ENCODE measurements at places on chromosomes 7 and 10. TPM values are rescaled to one million over a fixed set of nuclear protein-coding genes. Genes with fewer than 3 reads are reported as not detected.

- DNase-seq = no peak
These were observed 32.3 kb upstream of the BHLHA15 start for GRCh38 chr7:98178762-98179490.

RNF32 gene
- 1.4 TPM for total RNA-seq

GRCh38 chr10:69415951-69416350, 767 bp downstream of the TACR2 start:
- no peak for DNase-seq

DNA sequence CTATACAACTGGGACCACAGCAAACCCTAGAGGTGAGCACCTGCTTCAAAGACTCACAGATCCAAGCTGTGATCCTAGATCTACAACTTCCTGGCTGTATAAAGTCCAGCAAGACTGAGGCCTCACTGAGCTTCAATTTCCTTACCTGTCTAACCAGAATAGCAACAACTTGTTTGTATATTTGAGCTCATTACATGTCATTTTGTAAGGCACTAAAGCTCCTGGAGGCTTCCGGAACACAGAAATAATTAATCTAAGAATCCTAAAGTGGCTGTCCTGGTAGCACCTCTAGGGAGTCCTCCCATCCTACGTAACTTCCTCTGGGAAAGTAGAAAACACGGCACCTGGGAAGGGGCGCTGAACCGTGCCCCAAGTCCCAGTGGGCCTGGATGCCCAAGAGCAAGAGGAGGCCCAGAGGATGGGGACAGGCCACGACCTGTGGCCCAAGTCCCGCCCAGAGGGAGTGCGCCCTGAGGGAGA, 39.4 kb downstream of the HK1 start:
- no peak for DNase-seq

- DNase-seq = peak; percentile 44
These were observed 537.1 kb upstream of the FOXK1 start for GRCh38 chr7:4144811-4145510.

DNA sequence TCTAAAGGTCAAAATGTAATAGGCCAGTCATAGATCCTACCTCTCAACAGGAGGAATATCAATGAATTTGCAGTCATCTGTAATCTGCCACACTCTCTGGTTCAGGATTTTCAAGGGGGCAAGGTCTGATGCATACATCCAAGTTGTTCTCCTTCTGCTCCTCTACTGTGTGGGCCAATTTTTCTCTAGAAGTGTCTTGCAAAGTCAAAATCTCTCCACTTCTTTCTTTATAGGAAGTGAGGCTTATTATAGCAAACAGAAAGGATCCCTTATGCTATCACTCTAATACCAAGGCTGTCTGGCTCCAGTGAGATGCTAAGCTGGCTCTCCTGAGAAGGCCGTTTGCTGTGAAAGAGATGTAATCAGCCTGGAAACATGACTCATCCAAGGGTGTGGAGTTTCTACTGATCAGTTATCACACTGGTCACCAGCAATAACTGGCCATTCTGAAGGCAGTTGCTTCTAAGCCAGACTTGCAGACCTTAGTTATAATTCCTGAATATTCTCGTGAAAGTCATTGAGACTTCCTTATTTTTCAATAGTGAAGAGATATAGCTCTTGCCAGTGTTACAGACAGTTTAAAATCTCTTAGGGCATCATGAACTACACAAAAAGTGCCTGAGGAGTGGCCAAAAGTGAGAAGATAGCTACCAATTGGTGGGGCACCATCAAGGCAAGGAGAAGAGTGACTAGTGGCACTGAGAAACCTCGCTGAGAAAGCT, 43.2 kb upstream of the LRGUK start:
- DNase-seq = no peak

TWNK gene
- total RNA-seq = 14.6 TPM

AGAP5 gene
- 8.8 TPM for total RNA-seq

GRCh38 chr10:27569946-27570345, 65.8 kb downstream of the RAB18 start:
- no peak for DNase-seq

GRCh38 chr10:107442035-107442505, 277.6 kb upstream of the SORCS1 start:
- no peak for DNase-seq

DNA sequence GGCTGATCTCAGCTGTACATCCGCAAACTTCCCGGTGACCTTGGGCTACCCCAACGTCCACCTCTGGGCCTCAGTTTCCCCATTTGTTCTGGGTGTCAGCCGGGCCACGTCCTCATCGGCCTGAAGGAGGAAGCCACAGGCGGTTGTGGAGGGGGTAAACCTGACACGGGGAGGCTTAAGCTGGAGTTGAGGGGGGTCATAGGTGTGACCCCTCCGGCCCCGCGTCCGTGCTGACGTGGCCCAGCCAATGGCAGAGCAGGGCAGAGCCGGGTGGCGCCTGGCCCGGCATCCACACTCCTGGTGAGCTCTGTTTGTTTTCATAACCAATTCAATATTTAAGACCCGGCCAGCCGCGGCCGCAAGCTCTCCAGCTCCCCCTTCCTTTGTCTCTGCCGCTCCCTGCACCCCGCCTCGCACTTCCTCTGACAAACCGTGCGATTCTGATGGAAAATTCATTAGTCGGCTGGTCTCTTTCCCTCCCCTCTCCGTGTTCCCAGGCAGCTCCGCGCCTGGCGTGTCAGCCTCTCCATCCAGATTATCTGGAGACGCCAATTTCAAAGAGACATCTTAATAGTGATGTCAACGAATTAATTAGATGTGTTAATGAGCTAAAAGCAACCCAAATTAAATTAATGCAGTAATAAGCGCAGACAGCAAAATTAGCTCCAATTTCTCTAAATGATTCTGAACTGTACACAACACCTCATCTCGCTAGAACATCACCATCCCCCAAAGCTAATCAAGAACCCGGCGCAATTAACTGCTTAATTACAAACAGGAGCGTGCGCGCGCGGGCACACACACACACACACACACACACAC, 55.4 kb downstream of the MICALL2 start:
- DNase-seq = no peak

PLPP4 gene
- not detected for total RNA-seq

- no peak for DNase-seq
These were observed 605.8 kb upstream of the MGMT start for GRCh38 chr10:128861018-128861901.

DNA sequence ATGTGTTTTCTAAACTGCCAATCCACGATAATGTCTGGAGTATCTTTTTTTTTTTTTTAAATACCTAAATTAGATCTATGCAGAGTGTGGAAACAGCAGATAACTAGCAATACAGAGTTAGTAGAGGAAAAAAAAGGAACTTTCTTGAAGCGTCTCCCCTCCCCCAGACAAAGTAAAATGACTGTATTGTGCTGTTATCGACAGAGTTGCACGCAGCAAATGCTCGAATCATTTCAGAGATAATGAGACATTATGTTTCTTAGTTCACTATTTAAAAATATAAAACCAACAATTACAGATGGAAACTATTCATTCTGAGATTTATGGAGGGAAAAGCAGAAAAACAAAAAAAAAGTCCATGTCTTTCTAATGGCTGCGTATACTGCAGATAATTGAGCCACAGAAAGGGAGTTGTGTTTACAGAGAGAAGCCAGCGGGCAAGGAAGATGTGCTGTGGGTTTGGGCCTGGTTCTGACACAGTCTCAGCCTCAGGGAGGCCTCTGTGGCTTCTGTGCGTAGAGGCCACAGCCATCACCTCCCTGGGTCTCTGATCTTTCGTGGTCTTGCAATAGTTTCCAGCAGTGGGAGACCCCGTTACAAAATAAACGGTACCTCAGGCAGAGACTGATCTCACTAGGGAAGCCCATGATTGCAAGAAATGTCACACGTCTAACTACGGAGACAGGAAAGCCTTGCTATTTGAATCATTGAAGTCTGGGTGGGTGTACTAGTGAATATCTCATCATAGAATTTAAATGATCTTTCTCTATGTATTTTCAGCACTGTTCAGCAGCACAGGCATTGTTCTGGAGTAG, 19.1 kb upstream of the KLF6 start:
- DNase-seq = no peak

DNA sequence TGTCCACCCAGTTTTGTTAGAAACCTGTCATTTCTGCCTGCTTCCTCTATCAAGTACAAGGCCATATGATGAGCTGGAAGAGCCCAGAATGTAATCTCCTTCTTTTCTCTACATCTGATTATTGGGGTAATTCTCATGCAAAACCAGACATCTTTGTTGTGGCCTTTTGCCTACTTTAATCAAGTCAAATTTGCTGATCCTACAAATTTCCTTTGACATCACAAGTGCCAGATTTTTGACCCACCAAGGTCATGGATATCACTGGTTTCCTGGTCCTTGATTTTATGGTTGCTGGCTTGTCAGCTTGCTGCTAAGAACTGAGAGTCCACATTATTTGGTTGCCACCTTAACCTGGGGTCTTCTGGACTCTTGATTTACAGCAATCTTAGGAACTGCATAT, 336.1 kb downstream of the TFEC start:
- DNase-seq = no peak

GRCh38 chr10:58335306-58336005, 650 bp downstream of the UBE2D1 start:
- DNase-seq = peak; percentile 3

DNA sequence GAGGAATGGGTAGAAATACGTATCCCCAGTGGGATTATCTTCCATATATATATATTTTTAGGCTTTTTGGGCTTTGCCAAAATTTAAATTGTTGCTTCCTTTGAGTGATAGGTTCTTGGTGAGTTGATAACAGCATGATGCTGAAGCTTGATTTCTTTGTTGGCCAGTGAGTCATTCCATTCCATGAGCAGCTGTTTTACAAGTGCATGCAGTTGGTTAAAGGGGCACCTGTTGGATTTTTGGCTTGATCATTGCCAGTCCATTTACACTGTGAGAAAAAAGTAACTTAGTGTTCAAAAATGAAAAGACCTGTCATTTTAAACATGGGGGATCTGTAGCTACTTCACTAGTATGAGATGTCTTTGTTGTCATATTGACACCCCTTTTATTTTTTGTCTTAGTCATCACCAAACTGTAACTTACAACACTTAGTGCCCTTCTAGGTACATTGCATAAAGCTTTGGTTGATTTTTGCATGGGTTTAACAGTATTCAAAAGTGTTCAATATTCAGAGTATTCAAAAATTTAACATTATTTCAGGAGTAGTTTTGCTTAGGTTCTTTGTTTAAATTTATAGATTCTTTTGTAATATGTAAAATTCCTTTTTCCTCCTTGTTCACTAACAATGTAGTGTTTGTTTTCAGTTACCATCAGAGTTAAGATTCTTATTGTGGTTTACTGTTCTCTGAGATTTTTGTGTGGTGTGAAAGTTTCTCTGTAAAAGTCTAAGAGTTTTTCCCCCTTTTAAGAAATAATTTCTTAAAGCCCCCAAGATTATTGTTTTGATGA, 8.8 kb downstream of the AKAP9 start:
- no peak for DNase-seq

- no peak for DNase-seq
These were observed 28.6 kb upstream of the C10orf67 start for GRCh38 chr10:23373156-23373555.

GRCh38 chr10:37952043-37952755, 24.2 kb downstream of the ZNF25 start:
- DNase-seq = no peak

DNA sequence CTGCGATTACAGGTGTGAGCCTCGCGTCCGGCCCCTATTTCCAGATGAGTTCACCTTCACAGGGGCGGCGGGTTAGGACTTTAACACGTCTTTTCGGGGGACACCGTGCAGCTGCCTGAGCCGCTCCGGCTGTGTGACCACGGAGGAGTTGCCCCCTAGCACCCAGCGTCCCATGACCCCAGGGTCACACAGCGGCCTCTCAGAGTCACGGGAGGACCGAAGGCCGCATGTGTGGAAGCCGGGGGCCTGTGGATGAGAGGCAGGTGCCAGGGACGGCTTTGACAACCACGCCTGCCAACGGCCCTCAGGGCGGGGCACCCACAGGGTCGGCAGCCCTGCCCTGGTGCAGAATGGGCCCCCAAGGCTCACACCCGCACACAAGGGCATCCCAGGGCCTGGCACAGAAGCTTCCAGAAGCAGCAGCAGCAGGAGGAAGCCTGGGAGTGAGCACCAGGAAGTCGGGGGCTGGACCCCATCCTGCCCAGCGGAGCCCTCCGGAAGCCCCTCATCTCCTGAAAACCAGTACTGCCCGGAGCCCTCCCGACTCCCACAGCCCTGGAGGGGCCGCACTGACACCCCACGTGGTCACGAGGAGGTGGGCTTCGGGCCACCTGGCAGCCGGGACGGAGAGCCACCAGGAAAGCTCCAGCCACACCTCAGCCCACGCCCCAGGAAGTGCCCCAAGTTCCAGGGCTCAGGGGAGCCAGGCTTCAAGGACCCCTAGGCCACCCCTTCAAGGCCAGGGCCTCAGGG, 32.7 kb downstream of the ADAP1 start:
- no peak for DNase-seq

DNA sequence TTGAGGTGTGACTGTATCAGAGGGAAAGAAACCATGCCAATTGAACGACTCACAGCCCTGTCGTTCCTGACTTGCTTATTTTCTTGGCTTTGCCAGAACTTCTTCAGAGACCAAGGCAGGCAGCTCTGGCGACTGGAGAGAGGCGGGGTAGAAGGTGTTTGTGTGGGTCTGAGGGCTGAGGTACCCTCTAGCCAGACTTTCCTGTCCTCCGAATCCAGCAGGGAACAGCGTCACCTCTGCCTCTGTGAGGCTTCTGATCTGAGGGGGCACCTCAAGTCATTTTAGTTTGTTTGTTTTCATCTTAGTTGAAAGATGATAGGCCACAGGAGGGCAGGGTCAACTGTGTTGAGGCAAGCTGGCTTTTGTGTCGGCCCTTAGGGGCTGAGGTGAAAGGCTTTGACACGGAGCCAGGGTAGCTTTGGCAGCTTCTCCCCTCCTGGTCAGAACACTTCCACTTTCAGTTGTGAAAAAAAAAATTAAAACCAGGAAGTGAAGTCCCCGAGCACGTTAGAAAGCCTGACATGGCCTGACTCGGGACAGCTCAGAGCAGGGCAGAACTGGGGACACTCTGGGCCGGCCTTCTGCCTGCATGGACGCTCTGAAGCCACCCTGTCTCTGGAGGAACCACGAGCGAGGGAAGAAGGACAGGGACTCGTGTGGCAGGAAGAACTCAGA, 1.9 kb downstream of the ACSL5 start:
- no peak for DNase-seq

GRCh38 chr10:132963430-132963960, 21.1 kb upstream of the CFAP46 start:
- DNase-seq = no peak

PARP12 gene
- total RNA-seq = 2.9 TPM

GRCh38 chr10:71134732-71135211, 77.6 kb upstream of the UNC5B start:
- DNase-seq = no peak

- no peak for DNase-seq
These were observed 1210.6 kb downstream of the SORCS1 start for GRCh38 chr10:105953861-105954260.

DNA sequence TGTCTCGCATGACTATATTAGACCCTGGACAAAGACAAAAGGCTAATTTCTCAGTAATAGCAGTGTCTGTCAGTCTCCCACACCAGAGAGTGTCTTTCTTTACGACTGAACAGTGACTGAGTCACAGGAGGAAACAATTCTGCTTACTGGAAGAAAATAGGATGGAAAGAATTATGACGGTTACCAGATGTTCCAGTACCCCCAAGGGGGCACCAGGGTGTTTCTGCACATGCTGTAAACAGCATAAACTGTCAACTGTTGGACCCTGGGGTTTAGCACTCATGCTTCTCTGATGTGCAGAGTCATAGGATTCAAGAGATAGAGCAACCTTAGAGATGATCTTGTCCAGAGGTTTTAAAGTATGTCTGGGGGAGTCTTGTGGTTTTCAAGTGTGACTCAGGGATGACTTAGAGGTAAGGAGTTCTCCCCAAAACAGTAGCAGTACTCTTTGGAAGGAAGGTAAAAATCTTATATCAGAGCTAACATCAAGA, 291.7 kb downstream of the THSD7A start:
- no peak for DNase-seq

- no peak for DNase-seq
These were observed 2.5 kb downstream of the JCAD start for GRCh38 chr10:30056767-30057355.

All from neural crest cell (in vitro differentiated cells).